ENCODE measurements at places on chromosomes 12 and 14. TPM values are rescaled to one million over a fixed set of nuclear protein-coding genes. Genes with fewer than 3 reads are reported as not detected.

TAPBPL gene
- 7.6 TPM for total RNA-seq

CCDC175 gene
- total RNA-seq = not detected

HOXC13 gene
- not detected for total RNA-seq

TOMM20L gene
- total RNA-seq = not detected

ERBB3 gene
- total RNA-seq = 0.10 TPM

SMOC1 gene
- total RNA-seq = 12.9 TPM

TTC8 gene
- 24.4 TPM for total RNA-seq

LYZ gene
- total RNA-seq = not detected

UNG gene
- total RNA-seq = 17.2 TPM

OAS3 gene
- total RNA-seq = 5.5 TPM

NOXRED1 gene
- total RNA-seq = 0.40 TPM

LIMA1 gene
- total RNA-seq = 123 TPM

TSHR gene
- total RNA-seq = not detected

PPP4R4 gene
- 1.4 TPM for total RNA-seq

ADAM21 gene
- 0.86 TPM for total RNA-seq
